NCI-H1092 treated with DMSO at 0.1 percent for 48 hours (cell line): ENCODE measurements at places on chromosomes 4 and X.
A peak's percentile ranks its signal among the peaks of the same experiment; 100 is the strongest.

DNA sequence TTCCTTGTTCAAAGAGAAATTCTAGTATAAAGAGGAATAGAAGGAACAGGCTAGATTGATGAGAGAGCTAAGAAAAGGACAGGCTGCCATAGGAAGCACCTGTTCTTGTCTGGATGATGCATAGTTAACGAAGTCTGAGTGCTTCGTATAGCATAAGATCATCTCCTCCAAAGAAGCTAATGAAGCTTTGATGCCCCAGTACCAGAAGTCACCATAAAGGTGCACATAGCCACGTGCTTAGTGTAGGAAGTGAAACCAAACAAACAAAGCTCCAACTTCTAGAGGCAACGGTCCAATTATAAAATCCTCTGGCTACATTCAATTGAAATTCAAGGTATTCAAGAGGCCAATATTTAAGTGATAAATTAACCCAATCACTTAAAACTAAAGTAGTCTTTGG is 31.0 kb downstream of the AFAP1 start:
- no peak for DNase-seq

- DNase-seq = no peak
These were observed 68.4 kb downstream of the ELF2 start for GRCh38 chr4:139108567-139109128.

DNA sequence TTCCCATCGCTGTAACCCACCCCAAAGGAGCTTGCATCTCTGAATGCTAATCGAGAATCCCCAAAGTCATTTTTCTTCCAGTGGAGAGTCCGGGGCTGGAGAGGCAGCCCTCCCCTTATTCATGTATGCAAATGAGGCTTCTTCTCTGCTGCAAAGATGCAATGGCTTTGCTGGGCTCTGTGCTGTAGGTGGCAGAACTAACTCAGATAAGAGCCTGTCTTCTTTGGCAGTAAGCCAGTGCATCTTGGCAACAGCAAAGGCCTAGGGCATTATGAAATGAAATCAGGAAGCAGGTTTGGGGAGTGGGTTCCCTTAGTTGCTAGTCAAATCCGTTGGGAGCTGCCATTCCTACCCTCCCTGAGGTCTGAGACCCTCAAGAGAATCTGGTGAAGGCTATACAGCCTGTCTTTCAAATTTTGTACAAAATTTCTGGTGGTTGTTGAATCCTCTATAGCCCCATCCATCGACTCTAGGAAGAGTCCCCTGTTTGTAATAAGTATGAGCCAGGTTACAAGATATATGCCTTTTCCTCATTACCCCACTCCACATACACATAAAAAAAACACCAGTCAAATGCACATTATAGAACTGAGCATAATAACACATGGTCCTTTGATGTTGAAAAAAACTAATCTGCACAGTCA is 290.6 kb upstream of the TAPT1 start:
- DNase-seq = no peak

DNA sequence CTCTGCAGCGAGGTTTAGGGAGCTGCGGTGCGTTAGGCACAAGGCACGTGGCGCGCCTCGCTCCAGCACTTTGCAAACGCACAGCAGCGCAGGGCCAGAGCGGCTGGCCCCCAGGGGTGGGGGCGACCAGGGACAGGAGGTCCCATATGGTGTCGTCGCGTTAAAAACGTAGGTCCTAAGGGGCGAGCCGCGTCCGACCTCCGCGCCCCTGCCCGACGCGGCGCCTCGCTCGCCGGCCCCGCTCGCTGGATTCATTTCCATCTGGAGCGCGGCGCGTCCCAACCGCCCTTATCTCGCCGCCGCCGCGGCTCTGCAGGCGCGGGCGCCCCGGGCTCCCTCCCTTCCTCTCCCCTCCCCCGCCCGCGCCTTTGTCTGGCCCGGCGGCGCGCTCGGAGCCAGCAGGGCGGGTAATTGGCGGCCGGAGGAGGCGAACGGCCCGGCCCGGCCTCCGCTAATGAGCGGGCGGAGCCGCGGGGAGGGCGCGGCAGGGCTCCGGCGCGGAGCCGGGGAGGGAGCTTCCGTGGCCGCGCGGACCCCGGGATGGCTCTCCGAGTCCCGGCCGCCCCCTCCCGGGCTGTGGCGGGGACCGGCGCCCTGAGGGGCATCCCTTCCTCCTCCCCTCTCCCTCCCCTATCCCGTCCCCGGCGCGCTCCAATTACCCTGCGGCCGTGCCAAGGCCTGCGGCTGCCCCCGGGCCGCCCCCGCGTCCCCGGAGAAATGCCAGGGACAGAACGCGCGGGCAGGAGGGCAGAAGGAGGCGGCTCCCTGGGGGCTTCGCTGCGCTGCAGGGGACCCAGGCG is 409.0 kb downstream of the BCOR start:
- DNase-seq = peak; percentile 76

GRCh38 chr4:141131723-141132071 is 1.6 kb downstream of the RNF150 start:
- DNase-seq = no peak

DNA sequence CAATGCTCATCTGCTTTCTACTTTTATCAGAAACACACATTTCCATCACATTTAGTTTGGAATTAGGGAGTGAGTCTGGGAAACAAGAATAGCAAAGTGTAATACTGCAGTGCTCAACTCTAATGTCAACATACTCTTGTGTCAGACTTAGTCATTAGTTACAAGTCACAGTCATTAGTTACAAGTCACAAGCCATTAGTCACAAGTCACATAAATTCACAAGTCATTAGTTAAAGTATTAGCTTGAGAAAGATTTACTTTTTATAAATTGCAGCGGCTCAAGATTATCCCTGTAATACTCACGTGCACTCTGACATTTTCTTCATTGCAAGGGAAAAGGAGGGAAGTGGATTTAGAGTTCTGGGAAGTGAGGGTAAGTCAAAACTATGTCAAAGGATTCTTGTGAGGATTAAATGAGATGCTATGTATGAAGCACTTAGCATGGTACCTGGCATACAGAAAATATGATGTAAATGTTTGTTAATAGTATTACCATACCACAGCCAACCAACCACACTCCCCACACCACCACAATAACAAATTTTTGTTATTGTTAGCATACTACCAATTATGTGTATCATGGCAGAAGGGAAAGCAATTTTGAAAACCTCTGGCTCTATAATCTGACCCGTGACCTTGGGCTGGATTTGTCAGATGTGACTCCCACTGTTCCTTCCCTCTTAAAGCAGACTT is 116.6 kb downstream of the ARHGAP24 start:
- DNase-seq = no peak

GRCh38 chr4:101141230-101141629 is 206.1 kb downstream of the PPP3CA start:
- DNase-seq = no peak

DNA sequence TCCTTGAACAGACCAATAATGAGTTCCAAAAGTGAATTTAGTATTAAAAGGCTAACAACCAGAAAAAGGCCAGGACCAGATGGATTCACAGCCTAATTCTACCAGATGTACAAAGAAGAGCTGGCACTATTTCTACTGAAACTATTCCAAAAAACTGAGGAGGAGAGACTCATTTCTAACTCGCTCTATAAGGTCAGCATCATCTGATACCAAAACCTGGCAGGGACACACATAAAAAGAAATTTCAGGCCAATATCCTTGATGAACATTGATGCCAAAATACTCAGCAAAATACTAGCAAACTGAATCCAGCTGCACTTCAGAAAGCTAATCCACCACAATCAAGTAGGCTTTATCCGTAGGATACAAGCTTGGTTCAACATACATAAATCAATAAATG is 35.8 kb upstream of the USP46 start:
- DNase-seq = no peak

DNA sequence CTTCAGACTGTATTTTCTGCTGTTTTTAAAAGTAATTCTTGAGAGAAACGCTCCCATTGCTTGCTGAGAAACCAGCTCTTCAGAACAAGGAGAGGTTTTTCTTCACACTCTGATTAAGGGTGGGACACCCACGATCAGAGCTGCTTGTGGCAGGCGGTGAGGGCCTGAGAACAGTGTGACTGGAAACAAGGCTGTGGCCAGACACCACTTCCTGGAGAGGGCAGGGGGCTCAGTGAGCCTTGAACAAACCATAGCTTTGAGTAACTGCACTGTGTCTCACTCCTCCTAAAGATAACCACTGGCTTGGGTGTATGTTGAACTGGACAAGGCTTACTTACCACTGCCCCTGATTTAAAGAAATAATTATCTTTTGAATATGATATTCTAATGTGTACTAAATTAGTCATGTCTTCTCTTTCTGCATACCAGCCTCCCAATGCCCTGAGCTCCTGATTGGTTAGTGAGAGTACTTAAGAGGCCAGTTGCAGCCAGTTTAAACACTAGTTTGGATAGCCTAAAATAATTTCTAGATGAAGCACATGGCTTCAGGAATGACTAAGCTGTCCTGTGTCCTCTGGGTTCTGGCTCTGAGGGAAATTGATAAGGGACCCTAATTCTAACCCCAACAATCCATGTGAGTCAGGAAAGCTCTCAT is 3.7 kb upstream of the GPR82 start:
- DNase-seq = no peak

DNA sequence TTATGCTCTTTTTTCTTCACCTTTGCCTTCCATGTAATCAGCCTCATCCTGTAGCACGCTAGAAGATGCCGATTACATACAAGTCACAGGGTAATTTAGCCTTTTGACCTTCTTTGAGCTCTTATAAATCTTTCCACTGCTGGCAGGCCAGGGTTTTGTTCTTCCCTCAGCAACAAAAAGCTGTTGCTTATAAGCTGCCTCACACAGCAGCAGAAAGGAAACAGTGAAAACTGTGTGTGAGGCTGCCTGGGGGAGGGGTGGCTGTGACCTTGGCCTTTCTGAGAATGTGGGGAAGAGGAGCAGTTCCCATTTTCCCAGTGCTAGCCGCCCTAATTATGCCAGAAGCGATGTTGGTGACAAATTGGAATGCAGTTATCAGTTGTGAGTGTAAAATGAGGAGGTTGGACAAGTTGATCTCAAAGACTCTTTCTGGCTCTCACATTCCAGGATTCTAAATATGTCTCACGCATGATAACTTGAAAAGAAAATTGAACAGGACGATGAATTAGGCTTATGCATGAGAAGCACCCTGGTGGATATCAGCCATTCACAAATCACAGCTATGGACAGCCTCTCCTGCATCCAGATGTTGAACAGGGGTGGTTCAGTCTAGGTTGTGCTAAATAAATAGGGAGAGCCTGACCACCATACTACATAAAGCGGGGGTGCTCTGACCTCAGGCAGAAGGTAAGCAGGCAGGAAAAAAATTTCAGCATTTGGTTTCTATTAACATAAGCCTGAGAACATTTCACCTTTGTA is 25.7 kb downstream of the SLITRK2 start:
- DNase-seq = no peak

DNA sequence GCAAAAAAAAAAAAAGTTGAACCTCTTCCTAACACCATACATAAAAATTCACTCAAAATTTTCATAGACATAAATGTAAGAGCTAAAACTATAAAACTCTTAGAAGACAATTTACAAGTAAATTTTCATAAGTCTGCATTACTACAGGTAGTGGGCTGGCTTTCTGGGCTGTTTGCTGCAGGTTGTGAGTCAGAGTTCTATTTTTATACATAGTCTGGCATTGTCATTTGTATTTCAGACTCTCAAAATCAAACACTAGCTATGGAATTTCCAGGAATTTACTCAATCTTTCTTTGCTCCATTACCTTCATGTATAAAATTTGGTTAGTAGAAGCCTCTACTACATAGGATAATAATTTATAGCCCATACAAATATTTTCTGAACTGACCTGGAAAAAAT is 227.2 kb downstream of the COX18 start:
- DNase-seq = no peak

DNA sequence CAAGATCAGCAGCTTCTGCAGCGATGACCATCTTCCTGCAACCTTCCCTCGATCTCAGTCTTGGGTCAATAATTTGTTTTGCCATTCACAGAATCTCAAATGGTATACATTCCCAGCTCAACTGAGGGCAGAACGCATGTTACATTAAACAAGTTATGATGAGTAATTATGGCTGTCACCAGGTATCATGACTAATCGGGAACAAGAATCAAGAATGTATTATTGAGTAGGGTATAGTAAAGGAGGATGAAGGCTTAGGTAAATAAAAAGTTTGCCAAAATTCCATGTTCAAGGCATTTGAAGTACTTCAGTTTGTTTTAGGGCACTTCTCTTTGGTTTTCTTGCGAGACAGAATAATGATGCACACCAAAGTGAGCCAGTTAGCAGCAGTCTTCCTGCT is 194.1 kb downstream of the SH2D1A start:
- DNase-seq = no peak

GRCh38 chr4:112213856-112214255 is 17.7 kb upstream of the AP1AR start:
- DNase-seq = no peak

DNA sequence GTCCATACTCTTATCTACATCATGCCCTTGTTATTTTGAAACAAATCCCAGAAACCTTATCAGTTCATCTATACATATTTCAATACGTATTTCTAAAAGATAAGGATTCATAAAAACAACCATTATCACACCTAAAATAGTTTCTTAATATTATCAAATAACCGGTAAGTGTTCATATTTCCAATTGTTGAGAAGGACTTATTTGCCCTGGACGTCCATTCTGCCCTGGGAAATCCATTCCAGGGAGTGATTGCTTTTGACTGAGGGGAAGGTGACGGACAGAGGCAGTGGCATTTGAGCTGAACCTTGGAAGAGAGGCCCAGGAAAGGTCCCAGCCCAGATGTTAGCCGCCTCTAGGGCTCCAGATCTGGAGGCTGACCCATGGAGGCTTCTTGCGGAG is 49.6 kb downstream of the STARD8 start:
- no peak for DNase-seq

DNA sequence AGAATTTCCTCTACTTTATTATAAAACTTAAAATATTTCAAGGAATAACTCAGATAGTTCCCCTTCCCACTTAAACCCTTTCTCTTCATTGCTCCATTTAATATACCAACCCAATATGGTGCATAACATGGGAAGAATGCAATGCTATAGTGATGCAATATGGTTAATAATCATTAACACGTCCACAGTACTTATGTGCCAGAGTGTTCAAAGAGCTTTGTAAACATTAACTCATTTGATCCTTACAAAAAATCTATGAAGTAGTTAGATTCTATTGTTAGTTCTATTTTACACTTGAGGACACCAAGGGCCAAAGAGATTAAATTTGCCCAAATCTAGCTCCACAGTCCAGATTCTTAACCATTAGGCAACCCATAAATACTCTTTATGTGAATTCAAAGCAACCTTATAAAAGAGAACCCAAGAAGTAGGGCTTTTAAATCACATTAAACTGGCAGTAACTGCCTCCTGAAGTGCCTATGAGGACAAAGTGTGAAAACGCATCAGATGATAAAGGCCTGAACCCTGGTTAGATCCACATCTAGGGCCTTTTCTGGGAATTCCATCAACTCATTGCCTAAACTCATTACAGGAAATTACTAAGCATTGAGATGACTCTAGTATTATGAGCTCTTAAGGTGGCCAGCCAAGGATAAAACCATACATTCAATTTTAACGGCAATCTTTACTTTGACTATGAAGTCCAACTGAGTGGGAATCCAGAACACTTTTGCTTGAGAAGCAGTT is 94.3 kb downstream of the AREG start:
- no peak for DNase-seq

- DNase-seq = no peak
These were observed 12.7 kb upstream of the HPF1 start for GRCh38 chr4:169770416-169770815.

- DNase-seq = peak; percentile 85
These were observed 162.3 kb upstream of the MAMLD1 start for GRCh38 chrX:150200820-150201287.
